Suprapubic skin (tissue), 4 donors: ENCODE measurements at places on chromosomes 6 and 20. TPM values are rescaled to one million over a fixed set of nuclear protein-coding genes. Genes with fewer than 3 reads are reported as not detected.

CDKAL1 gene
- 12.2 TPM for total RNA-seq

GRCh38 chr6:44367681-44368080 lies 19.8 kb upstream of the CDC5L start:
- H3K27ac ChIP-seq, result no peak overlapping the region
- no peaks in the 10 kb centered on the region for H3K4me1 ChIP-seq
- no peaks in the 10 kb centered on the region for H3K36me3 ChIP-seq
- DNase-seq, result no peak

DNA sequence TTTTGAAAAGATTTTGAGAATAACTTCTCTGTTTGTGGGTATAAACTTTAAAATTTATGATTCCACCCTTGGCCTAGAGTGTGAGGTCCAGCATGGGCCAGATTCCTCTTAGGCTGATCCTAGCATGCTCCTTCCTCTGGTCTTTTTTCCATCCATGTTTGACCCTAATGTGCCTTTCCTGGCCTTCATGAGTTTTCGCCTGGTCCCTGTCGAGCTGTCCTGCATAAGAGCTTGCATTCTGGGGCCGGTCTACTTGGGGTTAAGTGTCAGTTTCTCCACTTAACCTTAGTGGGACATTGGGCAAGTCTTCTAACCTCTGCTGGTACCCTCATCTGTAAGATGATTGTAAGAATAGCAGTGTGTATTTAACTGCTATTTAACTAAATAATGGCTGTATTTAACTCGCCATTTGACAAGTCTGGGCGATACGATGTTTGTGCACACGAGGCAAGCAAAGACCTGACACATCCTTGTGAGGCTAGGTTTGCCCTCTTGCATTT lies 40.7 kb upstream of the TAGAP start:
- no peak overlapping the region for H3K4me3 ChIP-seq
- H3K27ac ChIP-seq, result no peak overlapping the region
- H3K4me1 ChIP-seq, result no peaks in the 10 kb centered on the region
- no peaks in the 10 kb centered on the region for H3K36me3 ChIP-seq

FAM83D gene
- 7.5 TPM for total RNA-seq

DNA sequence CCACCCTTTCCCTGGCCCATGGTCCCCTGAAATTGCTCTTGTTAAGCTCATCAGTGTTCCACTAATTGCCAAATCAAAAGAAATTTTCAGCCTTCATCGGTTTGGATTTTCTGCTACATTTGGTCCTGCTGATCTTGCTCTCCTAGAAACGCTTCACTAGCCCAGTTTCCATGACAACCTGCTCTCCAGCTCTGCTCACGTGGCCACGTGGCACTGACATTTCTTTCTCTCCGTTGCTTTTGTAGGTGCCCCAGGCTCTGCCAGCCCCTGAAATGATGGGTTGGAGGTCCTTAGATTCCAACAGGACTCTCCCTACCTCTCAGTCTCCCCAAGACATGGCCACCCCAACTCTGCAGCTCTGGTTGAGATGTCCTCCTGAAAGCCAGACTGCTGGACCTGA lies 45.8 kb upstream of the NNAT start:
- no peaks in the 10 kb centered on the region for H3K27me3 ChIP-seq
- H3K27ac ChIP-seq, result no peak overlapping the region
- H3K4me1 ChIP-seq, result no peaks in the 10 kb centered on the region
- no peaks in the 10 kb centered on the region for H3K36me3 ChIP-seq

DNA sequence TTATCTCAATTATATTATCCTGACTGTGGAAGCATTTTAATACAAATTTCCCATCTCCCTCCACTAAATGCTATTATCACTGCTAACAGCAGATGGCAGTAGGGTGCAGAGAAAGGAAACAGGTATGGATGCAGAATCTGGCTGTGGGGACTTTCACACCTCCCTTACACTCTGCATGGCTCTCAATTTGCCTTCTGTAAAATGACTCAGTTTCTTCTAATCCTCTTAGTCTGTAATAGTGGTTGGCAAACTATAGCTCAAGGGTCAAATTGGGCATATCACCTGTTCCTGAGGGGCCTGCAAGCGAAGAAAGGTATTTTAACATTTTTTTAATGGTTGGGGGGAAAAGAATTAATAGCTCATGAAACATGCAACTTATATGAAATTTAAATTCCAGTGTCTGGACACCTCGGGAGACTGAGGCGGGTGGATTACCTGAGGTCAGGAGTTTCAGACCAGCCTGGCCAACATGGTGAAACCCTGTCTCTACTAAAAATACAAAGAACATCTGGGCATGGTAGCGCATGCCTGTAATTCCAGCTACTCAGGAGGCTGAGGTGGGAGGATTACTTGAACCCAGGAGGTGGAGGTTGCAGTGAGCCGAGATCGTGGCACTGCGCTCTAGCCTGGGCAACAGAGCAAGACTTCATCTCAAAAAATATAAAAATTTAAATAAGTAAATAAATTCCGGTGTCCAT lies 83.5 kb downstream of the ZMYND8 start:
- peak overlapping the region; percentile 88 for H3K27ac ChIP-seq
- no peaks in the 10 kb centered on the region for H3K27me3 ChIP-seq
- H3K4me1 ChIP-seq, result peaks cover 55% of the 10 kb centered on the region
- H3K4me3 ChIP-seq, result no peak overlapping the region

PLG gene
- total RNA-seq, result 5.1 TPM

DNA sequence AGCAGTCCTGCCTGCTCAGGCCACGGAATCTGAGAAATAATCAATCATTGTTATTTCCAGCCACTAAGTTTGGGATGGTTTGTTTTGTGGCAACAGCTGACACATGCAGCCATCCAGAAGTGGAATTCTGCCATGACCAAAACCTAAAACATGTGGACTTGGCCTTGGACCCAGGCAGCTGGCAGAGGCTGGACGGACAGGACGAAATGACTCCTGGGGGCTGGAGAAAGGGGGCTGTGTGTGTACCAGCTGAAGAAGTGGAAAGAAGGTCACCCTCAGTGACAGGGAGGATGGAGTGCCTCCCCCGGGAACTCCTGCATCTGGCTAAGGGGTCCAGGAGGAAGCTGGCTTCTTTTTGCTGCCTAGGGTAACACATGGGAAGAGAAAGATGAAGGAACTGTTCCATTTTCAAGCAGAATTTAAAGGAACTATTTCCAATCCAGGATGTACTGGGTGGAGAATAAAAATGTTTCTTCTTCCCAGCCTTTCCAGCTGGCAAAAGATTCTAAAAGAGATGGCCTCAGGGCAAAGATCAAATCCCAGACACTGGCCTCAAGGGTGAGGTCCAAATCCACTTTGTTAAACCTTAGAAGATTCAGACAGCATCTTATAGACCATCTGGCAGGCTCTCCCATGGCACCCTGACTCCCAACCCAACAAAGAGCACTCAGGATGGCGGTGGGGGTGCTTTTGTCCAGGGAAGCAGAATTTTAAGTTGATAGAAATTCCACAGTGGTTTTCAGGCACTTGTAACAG lies 14.3 kb downstream of the SERPINB6 start:
- peaks cover 42% of the 10 kb centered on the region for H3K4me1 ChIP-seq
- no peak overlapping the region for H3K4me3 ChIP-seq
- H3K27ac ChIP-seq, result no peak overlapping the region
- H3K27me3 ChIP-seq, result no peaks in the 10 kb centered on the region
- no peak for DNase-seq

BPIFB4 gene
- total RNA-seq, result not detected

RPS6KA2 gene
- total RNA-seq, result 38.5 TPM

GRCh38 chr6:134166511-134167261 lies 114.3 kb upstream of the SLC2A12 start:
- no peak overlapping the region for H3K27ac ChIP-seq
- DNase-seq, result no peak
- H3K4me3 ChIP-seq, result no peak overlapping the region
- no peaks in the 10 kb centered on the region for H3K27me3 ChIP-seq
- H3K4me1 ChIP-seq, result peaks cover 23% of the 10 kb centered on the region
- peaks cover 41% of the 10 kb centered on the region for H3K36me3 ChIP-seq

- H3K4me3 ChIP-seq, result no peak overlapping the region
- DNase-seq, result no peak
- no peaks in the 10 kb centered on the region for H3K27me3 ChIP-seq
- no peak overlapping the region for H3K27ac ChIP-seq
- peaks cover 35% of the 10 kb centered on the region for H3K4me1 ChIP-seq
- no peaks in the 10 kb centered on the region for H3K36me3 ChIP-seq
Observed at GRCh38 chr6:52579006-52579660, 2.3 kb upstream of the TRAM2 start.

DNA sequence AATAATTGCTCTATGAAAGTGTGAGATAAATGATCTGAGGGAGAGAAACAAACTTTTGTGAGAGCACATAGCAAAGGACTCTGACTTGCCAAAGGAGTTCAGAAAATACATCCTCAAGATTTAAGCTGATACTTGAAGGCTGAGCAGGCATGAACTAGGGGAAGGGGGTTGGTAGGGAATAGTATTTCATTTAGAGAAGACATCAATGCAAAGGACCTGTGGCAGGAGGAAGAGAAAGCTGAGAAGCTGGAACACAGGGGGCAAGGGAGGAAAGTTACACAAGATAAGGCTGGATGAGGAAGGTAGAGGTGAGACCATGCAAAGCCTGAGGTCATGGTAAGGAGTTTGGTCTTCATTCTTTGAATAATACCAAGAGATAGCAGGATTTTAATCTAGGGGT lies 50.6 kb downstream of the NCOA6 start:
- H3K27ac ChIP-seq, result no peak overlapping the region
- H3K4me1 ChIP-seq, result peaks cover 32% of the 10 kb centered on the region
- H3K27me3 ChIP-seq, result no peaks in the 10 kb centered on the region

FOXQ1 gene
- 81.9 TPM for total RNA-seq
